Nephron progenitor cell (in vitro differentiated cells): ENCODE measurements at places on chromosomes 5 and 9.

DNA sequence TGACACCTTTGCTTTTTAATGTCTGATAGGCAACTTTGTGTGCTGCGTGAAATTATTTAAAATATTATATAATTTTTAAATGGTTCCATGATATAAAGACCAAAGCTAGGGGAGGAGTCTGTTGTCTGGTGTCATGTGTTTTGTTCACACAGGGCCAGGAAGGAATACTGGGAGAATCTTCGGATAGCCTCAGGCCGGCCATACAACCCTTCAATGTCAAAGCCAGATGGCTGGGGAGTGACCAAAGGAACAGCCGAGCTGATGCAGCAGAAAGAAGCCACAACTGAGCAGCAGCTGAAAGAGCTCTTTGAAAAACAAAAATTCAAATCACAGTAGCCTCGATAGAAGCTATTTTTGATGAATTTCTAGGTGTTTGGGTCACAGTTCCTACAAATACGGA, 19.2 kb downstream of the BHMT start:
- no peak for DNase-seq

GRCh38 chr5:81516091-81516490, 122.2 kb upstream of the ACOT12 start:
- no peak for DNase-seq

DNA sequence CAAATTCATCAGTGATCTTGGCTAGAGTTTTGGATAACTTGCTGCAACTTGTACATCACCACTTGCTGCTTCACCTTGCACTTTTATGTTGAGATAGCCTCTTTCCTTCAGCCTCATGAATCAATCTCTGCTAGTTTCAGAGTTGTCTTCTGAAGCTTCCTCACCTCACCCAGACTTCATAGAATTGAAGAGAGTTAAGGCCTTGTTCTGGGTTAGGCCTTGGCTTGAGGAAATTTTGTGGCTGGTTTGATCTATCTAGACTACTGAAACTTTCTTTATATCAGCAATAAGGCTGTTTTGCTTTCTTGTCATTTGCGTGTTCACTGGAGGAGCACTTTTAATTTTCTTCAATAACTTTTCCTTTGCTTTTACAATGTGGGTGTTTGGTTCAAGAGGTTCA, 12.8 kb downstream of the FER start:
- DNase-seq = no peak

DNA sequence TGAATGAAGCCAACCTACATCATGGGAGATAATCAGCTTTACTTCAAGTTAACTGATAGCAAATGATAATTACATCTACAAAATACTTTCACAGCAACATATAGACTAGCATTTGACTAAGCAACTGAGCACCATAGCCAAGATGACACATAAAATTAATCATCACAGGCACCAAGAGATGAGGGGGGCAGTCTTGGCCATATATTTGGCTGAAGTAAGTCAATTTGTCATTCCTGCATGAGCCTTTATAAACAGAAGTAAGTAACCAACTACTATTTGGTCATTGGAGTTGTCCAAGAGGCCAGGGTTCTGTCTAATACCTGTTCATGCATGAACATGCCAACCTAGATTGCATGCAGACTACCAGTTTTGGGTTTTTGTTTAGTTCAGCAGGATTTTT, 53.6 kb downstream of the PDCD1LG2 start:
- DNase-seq = no peak
